ENCODE measurements at places on chromosomes 2 and 18.
A peak's percentile ranks its signal among the peaks of the same experiment; 100 is the strongest.

DNA sequence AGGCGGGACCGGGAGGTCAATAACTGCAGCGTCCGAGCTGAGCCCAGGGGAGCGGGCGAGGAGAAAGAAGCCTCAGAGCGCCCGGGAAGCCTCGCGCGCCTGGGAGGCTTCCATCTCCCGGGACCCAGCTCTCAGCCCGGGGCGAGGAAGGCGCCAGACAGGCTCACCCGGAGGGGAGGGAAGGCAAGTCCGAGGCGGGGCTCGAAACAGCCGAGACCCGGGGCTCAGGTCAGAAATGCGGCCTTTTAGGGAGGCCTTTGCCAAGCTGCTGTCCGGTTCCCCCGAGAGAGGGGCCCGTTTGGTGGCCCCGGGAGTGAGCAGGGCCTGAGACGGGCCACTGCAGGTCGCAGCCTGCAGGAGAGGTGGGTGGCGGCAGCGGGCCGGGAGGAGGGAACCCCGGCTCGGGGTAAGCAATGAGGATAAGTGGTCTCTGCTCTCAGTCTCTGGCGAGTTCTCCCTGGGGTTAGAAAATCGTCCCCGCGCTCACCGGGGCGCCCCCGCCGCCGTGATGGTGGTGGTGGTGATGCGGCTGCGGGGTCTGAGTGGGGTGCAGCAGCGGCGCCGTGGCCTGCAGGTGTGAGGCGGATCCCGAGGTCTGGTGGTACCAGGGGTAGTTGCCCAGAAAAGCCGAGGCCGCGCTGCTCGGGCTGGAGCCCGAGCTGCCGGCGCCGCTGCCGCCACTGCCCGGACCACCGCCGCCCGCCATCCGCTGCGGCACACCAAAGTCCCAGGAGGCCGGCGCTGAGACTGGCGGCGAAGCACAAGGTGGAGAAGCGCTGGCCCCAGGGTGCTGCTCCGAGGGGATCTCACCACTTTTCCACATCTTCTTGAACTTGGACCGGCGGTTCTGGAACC is 2.4 kb downstream of the DLX2 start:
- no peak for DNase-seq

GRCh38 chr18:43571078-43571689 is 293.9 kb upstream of the SYT4 start:
- peak; percentile 5 for DNase-seq

GRCh38 chr18:56992777-56993176 is 154.1 kb upstream of the BOD1L2 start:
- DNase-seq, result no peak

- DNase-seq, result no peak
Observed at GRCh38 chr2:857081-857480, 93.6 kb upstream of the SNTG2 start.

DNA sequence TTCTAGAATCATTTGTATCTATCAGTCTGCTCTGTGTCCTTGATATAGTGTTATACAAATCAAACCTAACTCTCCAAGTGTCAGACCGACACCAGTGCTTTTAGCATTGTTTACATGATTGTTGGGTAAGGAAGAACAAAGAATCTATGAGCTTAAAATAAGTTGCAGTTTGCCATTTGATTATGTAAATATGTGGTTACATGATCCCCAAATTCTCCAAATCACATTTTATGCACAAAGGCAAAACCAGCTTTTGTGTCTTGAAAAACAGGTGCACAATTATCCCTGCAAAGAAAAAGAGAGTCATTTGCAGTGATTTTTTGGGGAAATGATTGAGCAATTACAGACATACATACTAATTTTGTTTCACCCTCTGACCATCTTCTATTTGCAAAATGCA is 652.6 kb upstream of the CHAC2 start:
- no peak for DNase-seq

GRCh38 chr2:16359961-16360360 is 305.7 kb downstream of the CYRIA start:
- no peak for DNase-seq

- no peak for DNase-seq
Observed at GRCh38 chr2:177692783-177693269, 300.3 kb downstream of the AGPS start.

Measured in stimulated activated CD4-positive, alpha-beta T cell treated with anti-CD3 and anti-CD28 coated beads, Interleukin-4, amount 100 ng/mL, for 24 hours (primary cell).